ENCODE measurements at places on chromosomes 3 and 15.
A peak's percentile ranks its signal among the peaks of the same experiment; 100 is the strongest.

GRCh38 chr15:95840004-95840403, 490.5 kb upstream of the NR2F2 start:
- DNase-seq = peak; percentile 82

DNA sequence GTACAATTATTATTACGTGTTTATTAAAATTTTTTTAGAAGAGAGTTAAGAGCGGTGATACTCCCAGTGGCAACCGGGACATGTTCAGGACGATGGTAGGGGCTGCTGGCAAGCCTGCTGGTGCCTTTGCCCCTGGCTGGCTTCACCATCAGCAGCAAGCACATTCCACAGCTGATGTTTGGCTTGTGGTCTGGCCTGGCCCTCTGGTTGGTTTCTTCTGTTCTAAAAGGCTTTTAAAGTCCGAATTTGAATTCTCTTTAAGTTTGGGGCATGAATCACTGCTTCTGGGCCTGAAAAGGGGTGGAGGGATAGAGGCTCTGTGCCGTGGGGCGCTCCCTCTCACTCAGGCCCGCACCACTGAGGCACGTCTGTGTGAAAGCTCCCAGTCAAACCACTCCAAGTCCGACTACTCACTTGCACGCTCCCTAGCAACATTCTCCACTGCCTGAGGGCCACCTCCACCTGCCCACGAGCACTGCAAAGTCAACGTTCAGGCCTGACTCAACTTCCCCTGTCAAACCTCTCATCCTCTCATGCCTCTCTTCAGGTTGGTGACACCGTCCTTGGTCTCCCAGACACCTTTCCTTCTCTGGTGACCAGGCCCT, 10.1 kb downstream of the ITGA11 start:
- DNase-seq = no peak

DNA sequence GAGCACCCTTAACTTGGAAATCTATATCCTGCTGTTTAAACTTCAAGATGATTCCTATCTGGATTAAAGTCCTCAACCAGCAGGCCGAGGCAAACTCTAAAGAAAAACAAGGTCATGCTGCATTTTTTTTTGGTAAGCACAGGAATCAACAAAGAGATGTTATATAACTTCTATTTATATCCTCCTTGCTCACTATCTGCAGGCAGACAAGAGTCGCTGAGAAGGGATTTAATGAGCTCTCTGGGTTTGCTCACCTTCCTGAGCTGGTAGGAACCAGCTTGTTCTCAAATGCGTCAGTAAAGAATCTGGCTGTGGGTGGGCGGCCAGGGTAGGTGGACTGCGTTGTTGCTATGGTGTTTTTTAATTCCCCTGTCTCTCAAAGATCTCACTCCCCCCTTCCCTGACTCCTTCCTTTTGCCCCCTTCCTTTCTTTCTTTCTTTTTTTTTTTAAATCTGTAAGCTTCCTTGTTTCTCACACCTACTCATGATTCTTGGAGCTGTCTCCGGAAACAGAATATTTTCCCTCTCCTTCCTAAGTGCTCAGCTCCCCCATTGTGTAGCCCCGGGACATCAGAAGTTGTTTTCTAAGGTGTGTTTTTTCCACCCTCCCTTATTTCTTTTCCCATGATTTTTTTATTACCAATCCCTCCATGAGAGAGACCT, 228.8 kb upstream of the BHLHE40 start:
- no peak for DNase-seq

- no peak for DNase-seq
These were observed 86.5 kb downstream of the IGSF11 start for GRCh38 chr3:118948146-118948545.

GRCh38 chr3:175495331-175495730, 636.2 kb downstream of the NAALADL2 start:
- no peak for DNase-seq

DNA sequence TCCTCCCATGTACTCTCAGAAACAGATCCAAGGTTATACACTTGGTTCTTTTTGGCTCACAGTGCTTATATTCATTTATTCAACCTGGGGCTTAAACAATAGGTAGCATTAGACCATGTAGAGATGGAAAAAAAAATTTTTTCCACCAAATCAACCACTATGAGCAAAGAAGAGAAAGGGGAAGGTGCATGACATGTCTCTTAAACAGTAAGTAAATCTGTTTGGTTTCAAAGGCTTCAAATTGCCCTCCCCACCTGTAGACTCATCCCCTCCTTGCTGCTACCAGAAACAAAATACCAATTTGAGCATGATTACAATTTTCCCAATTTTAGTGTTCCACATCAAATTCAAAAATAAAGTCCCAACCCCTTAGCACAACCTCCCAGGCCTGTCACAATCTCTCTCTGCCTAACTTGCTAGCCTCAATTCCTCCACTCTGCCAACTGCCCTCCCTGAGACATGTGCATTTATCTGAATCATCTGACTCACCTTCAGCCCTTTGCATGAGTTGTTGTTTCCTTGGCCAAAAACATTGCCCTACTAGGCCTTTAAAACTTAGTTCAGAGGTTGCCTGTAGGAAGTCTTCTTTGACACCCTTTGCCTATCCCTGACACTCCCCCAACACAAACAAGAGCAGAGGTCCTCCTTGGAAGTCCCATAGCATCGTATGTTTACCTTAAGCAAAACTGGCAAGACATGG, 30.3 kb upstream of the TSC22D2 start:
- peak; percentile 7 for DNase-seq

DNA sequence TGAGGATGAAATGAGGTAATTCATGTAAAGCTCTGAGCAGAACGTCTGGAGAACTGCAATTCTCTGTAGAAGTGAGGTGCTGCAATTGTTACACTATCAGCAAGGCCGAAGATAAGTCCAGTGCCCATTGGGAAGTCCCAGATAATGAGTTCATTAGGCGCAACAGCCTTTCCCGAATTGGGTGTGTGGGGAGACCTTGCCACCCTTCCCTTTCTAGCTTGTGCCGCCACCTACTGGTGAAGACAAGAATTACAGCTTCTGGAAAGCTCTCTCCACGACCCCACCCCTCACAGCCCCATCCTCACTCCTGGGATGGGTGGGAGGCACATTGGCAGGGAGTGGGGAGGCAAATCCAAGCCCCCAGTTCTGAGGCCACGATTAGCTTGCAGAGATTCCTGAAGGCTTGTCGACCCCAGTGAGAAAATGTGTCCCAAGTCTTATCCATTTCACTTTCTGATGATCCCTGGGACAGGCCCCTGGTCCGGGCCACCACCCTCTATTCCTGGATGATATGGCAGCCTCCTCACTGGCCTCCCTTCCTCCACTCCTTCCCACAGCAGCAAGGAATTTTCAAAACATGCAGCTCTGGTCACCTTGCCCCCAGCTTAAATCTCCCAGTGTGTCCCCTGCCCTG, 36.4 kb downstream of the FAM3D start:
- peak; percentile 64 for DNase-seq

- DNase-seq = no peak
These were observed 175.4 kb downstream of the PEX5L start for GRCh38 chr3:179861292-179861691.

GRCh38 chr3:179895330-179895729, 141.4 kb downstream of the PEX5L start:
- DNase-seq = no peak

- DNase-seq = no peak
These were observed 394.5 kb upstream of the CFAP20DC start for GRCh38 chr3:59444294-59444671.

GRCh38 chr3:99902091-99902490, 84.4 kb downstream of the CMSS1 start:
- DNase-seq = peak; percentile 54

DNA sequence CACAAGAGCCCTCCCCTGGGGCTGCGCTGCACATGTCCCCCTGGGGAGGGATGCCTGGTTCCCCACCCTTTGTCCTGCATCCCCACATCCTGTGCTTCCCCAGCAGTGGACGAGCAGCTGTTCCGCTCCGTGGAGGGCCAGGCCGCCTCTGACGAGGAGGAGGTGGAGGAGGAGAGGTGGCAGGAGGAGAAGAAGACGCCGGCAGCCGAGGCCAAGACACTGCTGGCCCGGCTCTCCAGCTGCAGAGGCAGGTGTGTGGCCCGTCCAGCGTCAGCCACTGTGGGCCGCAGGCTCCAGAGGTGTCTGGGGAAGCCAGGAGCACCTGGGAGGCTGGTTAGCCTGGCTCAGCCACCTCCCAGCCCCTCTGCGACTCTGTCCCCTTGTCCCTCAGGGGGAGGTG, 27.9 kb upstream of the GP9 start:
- no peak for DNase-seq

DNA sequence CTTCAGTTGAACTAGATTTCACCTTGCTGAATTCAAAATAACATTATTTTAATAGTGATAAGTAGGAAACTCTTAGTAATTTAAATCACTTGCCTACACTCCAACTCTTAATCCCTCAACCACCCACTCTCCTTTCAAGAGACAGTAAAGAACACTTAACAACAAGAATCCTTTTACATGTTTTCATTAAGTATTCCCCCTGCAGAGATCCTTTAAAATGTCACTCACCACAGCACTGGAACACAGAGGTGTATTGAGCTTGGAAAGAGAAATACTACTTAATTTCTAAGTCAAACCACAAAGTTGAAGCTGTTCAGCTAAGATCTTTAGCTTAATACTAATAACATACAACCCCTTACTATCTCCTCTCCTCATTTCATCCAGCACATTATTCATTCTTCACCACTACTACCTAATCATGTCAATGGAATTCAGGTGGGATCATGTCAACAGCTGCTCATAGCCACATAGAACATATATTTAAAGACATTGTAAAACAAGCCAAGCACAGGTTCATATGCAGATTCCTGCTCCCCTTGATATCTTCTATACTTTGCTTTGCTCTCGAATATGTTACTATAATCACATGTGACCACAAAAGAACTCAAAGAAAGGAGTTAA, 40.5 kb downstream of the IMPG2 start:
- peak; percentile 39 for DNase-seq

DNA sequence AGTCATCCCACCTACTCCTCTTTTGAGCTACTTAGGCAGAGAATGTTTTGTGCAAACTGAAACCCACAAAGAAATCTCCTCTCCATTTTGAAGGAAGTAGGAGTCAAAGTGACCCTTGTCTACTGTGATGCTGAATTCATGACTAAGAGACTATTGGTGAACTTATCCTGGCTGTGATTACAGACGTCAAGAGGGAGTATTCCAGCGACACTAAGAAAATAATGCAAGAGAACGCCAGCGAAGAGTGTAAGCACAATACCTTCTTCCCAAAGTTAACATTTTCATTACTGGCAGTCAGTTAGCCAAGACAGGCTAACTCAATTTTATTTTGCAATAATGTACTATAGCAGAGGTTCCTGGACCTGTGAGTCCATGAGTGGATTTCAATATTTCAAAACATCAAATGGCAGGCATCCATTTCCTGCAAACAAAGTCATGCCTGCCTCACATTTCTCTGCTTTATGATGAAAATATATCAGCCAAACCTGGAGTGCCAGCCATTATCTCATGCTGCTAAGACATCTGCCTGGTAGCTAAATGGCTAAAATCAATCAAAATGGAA, 59.0 kb downstream of the CTNNB1 start:
- DNase-seq = no peak

GRCh38 chr3:33131331-33132018, 17.7 kb downstream of the CRTAP start:
- DNase-seq = peak; percentile 62

DNA sequence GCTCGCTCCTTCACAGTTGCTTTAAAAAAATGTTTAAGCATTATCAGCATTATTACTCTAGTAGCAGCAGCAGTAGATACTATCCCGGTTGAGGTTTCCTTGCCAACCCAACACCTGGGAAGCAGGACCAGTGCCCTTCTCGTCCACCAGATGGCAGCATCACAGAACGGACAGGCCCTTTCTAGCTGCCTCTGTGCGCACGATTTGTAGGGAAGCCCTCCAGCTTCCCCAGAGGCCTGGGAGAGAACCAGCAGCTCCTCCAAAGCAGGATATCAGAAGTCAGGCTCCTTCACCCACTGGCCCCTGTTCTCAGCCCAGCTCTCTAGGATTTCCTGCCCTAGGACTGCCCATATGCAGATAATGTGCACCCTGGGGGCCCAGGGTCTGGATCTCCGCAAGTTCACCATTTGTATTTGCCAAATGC, 16.8 kb upstream of the ESYT3 start:
- peak; percentile 81 for DNase-seq

GRCh38 chr3:36992806-36993325, at the start of gene EPM2AIP1:
Gene EPM2AIP1, minus strand, starts transcription at chr3:36993131. Its CDS starts 54 bp downstream, at chr3:36993077.
- DNase-seq = peak; percentile 100

DNA sequence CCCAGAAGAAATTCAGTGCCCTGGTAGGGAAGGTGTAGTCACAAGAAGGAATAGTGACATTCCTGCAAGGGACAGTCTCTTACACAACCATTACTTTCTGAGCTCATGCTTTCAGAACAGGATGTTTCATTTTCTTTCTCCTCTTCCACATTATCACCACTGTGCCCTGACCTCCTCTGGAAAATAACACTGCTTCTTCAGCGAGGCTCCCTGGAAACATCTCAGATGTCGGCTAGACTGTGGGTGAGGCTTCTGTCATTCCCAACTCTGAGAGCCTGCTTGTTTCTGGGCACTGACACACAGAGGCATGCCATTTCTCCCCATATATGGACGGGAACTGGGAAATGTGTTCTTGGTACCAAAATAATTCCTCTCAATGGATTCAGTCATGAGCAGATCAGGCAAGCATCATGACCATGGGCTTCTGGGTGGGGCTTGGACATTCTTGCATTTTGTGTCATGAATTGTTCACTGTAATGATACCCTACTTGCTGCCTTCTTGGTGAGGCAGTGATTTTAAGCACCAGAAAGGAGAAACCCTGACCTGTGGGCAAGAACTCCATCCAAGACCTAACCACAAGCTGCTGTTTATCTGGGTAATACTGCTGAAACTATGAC, 14.3 kb upstream of the TNFAIP8L3 start:
- DNase-seq = peak; percentile 95

DNA sequence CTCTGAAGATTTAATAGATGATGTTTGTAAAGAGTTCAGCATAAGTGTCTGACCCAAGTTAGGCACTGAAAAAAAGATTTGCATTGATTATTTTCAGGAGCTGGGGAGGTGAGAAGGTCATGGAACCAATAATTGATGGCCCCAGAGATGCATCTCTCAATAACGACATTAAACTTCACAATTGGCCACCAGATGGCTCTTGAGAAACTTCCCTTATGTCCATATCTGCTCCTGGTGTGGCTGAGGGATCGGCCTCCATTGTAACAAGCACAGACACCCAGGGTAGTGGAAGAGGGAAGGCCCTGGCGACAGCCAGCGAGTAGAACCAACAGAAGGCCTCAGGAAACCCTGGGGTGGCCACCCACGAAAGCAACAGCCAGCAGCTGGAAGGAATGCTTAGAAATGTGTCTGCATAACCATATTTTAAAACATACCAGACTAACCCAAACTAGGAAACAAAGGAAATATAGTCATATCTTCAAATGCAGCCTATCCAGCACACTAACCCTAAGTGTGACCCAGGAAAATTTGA, 536.7 kb downstream of the SOX2 start:
- no peak for DNase-seq

GRCh38 chr15:41115652-41116115, 396 bp downstream of the INO80 start:
- no peak for DNase-seq

DNA sequence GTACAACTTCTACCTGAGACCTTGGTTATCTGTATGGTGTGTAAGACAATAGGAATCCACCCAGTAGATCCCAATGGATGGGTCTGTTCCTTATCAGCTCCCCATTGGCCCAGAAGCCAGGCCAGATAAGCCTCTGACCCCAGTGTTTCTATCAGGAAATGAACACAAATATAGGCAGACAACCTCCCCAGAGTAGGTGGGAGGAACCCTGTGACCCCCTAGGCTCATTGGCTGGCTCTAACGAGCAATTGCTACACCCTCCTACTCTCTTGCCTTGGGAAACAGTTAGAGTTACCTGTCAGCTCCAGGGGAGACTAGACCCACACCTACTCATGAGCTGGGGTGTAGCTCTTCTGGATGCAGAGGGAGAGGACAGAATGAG, 299.9 kb downstream of the UACA start:
- no peak for DNase-seq
